ENCODE measurements at places on chromosomes 2 and 18.

- DNase-seq: no peak
Observed at GRCh38 chr2:238290091-238290509, 1.7 kb upstream of the PER2 start.

DNA sequence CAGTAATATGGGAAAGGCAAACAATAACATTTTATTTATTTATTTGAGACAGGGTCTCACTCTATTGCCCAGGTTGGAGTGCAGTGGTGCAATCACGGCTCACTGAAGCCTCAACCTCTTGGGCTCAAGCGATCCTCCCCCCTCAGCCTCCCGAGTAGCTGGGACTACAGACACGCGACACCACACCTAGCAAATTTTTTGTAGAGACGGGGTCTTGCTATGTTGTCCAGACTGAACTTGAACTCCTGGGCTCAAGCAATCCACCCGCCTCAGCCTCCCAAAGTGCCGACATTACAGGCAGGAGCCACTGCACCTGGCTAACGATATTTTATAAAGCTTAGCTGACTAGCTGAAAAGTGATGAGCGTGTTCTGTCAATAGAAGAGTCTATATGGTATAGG lies 17.5 kb upstream of the PLEKHH2 start:
- no peak for DNase-seq

- no peak for DNase-seq
Observed at GRCh38 chr2:101380376-101380775, 6.9 kb downstream of the CREG2 start.

DNA sequence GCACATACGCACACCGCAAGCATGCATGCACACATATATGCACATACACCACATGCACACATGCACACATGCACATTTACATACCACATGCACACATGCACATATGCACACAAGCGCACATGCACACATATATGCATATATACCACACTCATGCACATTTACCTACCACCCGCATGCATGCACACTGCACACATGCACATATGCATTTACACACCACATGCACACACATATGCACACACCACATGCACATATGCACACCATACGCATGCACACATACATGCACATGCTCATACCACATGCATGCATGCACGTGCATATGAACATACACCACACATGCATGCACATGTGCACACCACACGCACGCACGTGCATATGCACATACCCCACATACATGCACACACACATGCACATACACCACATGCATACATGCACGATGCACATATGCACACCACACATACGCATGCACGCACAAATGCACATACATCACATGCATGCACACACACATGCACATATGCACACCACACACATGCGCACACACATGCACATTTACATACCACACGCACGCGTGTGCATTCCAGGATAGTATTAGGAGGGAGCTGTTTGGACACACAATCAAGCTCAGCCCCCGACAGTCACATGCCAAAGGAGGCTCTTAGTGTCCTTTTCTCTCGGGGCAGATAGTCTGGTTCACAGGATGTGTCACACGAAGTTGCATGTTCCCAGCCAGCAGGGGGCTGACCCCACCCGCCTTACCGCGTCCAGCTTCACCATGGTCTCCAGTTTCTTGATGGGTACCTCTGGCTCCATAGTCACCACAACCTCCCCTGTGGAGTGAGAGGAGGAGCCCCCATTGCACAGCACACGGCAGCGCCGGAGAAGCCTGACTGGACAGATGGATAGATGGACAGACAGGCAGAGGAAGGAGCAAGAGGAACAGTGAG lies 5.9 kb downstream of the OTOF start:
- DNase-seq: no peak

DNA sequence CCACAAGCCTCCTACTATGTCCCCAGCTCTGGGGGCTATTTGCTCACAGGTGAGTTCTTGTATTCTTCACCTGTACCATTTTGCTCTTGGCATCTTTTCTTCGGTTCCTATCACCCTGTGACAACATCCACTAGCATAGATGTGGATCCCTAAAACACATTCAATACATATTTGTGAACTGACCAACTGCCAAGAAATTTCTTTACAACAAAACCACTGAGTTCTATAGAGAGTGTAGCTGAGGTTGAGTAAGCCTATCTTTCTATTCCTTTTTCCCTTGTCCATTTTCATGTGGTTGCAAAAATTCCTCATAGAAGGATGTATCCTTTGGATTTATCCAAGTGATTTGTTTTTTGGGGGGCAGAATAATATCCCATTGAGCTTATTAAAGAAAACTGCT lies 192.7 kb upstream of the ITGA4 start:
- no peak for DNase-seq

- no peak for DNase-seq
Observed at GRCh38 chr2:98058191-98058975, 28.6 kb upstream of the VWA3B start.

DNA sequence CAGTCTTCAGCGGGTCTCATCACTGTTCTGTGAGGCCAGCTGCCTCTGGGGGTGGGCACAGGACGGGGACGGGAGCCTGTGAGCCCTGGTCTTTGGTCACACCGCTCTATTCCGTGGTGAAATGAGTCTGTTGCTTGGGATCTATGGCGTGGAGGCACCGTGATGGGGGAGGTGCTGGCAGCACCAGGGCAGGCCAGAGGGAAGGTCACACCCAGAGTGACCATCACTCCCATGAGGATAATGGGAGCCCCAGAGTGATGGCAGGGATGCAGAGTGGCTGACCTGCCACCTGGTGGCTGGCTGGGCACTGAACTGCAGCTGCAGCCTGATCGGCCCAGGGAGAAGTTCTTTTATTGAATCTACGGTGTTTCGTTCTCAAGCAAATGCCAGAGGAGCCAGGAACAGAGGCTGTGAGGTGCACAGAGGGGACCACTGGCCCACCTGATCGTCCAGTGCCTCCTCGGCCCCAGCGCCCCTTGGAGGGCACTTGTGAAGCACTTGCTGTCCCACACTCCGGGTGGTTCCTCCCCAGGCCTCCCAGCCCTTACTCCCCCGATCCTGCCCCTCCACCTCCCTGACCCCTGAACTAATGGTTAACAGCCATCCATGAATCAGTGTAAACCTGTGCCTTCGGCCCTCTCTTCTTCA lies 17.9 kb downstream of the KCNIP3 start:
- no peak for DNase-seq

DNA sequence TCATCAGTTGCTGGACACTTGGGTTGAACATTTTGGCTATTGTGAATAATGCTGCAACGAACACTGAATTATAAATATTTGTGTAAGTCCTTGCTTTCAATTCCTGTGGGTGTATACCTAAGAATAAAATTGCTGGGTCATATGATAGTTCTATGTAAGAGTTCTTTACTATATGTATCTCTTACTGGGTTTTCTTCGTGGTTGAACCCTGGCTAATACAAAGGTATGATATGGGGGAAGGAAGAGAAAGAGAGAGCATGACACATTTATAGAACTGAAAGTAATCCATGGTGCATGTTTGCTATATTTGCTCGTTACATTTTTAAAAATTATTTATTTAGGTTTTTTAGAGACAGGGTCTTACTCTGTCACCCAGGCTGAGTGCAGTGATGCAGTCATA lies 143.1 kb upstream of the GAREM1 start:
- no peak for DNase-seq
